GDM1 (cell line): ENCODE measurements at places on chromosomes 4 and X.
A peak's percentile ranks its signal among the peaks of the same experiment; 100 is the strongest.

DNA sequence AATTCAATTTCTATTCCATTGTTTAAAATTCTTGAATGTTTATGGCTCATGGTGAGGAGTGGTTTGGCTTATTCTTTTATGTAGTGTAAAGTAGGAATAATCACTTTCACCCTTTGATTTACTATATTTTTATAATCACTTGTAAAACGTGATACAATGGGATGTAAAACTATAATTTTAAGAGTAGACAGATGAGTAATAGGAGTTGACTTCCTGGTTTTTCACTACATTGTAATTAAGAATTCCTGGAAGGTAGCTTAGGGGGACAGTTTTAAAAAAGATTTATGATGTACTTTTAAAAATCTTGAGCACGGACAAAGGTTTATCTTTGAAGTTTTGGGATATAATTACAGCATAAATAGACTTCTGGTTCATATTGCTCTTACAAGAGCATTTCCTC lies 65.3 kb downstream of the PDGFC start:
- DNase-seq: no peak

GRCh38 chr4:37836838-37837440 lies 10.5 kb downstream of the PGM2 start:
- DNase-seq: no peak

GRCh38 chr4:114383067-114383466 lies 215.5 kb upstream of the UGT8 start:
- DNase-seq: no peak

DNA sequence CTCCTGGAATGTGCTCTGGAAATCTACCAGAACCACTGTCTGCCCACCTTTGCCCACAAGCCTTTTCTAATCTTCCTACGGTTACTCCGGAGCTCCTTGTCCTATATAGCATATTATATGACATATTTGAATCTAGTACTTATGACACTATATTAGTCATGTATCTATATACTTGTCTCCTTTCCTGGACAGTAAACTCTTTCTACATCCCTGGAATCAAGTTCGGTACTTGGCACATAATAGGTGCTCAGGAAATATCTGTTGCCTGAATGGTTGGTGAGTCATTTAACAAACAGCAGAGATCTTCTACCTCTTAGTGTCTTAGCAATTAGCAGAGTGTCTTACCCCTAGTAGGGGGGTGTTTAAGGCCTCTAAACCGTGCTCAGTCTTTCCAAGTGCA lies 123.6 kb downstream of the RELL1 start:
- no peak for DNase-seq

DNA sequence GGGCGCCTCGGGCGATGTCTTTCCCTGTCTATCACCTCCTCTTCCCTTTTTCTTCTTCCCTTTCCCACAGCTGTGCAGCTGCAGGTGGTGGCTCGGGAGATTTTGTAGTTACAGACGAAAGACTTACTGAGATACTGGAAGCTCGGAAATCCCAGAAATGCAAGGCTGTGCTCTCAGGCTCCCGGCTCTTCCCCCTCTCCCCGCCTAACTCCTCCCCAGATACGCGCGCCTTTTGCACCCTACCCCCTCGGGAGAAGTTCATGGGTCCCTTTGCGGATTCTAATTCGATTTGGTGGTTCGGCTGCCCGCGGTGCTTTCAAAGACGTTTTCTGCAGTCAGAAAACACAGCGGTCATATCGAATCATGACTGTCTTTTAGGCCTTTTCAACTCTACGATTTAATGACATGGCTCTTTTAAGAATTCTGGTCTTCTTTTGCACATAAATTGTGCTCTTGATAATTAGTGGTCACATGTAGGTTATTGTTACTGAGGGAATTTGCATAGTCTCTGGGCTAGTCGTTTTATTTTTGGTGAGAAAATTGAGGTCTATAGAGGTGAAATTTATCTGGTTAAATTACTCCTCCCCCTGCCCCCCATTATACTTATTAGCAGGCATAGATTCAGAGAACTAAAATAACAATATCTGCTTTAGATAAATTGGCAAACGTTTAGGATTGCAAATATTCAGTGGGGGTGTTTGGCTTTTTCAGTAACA lies 1.6 kb downstream of the SEPTIN11 start:
- no peak for DNase-seq

DNA sequence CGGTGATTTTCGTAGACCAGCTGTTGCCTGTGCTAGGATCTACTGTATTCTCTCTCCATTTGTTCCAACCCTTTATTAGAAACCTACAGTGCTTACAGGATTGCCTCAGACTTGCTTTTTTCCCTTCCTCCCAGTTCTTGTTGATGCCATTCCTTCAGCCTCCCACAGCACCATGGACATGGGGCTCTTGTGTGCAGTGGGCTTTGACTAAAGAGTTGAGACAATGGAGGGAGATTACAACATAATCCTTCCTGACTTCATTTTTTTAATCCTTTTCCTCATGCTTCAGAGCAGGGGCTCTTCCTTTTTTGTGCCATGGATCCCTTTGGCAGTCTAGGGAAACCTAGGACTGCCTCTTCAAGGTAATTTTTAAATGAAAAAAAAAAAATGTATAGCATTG lies 92.1 kb downstream of the BMPR1B start:
- no peak for DNase-seq

DNA sequence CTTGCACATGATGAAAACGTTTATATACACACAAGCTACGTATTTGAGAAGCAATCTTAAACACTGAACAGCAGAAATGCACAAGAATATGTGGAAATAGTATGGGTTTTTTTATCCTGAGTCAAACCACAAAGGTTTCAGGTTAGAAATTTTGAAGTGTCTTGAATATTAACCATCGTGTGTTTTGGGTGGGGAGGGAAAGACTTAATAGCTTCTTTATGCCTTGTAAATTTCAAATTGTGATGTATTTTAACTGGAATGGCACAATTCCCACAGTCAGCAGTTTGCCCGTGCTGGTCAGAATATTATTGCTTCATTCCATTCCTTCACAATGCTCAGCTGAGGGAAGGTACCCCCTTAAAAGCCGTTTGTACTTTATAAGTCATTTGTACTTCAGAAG lies 67.4 kb upstream of the WDR1 start:
- DNase-seq: no peak

DNA sequence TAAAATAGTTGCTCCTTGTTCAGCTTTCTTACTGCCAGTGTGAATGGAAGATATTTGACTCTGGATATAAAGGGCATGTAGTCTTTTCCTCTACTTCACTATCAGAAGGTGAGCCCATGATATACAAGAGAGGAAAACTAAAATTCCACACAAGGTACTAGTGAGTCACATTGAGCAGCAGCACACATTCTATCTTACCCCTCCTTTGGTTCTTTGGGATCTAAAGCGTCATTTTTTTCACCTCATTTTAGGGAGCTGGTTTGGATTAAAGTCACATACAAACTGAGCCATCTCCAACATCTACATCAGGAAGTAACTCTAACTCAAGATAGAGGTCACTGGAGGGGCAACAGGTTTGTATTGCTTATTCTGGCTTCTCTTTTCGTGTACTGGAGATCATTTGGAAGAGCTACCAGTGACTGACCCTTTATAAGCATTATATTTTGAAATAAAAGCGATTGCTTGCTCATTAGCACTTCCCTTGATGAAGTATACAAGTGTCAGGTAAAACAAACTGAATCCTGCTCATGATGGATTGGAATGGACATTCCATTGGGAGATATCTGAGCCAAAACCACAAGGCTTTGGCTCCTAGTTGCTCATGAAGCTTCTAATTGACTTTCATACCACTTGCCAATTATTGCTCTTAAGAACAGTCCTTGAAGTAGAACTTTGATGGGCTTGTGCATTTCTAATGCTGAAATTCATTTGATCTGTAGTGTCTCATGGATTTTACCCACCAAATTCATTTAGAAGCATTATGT lies 124.1 kb downstream of the SPCS3 start:
- no peak for DNase-seq

DNA sequence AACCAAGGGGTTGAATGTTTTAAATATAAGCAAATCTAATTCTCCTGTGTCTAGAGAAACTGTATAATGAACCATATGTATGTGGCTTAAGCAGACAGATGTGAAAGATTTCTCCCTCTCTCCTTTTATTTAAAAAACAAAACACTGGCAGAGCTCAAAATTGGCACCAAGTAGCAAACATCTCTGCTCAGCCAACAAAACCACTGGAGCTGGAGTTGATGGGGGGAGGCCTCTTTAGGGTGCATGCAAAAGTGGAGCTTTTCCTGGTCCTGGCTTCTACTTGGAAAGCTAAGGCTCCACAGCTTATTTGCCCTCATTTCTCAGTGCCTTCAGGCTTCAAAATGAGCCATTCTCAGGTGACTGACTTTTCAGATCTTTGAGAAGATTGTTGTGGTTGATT lies 95.6 kb downstream of the REPS2 start:
- DNase-seq: no peak

GRCh38 chr4:15562114-15562513 lies 92.4 kb downstream of the CC2D2A start:
- no peak for DNase-seq

GRCh38 chrX:18353931-18354368 lies 538 bp downstream of the SCML2 start:
- peak; percentile 6 for DNase-seq

GRCh38 chrX:49042581-49043219 lies 457 bp downstream of the TFE3 start:
- no peak for DNase-seq

DNA sequence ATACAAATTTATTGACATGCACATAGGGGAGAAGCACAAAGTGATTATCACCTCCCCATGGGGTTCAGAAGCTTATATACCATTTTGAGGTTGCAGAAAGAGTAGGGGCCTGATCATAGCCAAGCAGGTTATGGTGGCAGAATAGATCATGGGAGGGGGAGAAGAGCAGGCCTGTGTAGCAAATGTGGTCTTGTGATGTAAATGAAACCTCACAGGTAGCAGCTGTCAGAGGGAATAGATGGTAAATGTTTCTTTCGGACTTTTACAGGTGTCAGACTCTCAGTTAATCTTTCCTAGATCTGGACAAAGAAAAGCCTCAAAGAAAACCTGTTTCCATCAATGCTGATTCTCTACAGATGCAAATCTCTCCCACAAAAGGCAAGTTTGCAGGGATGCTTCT lies 84.4 kb downstream of the CFAP299 start:
- DNase-seq: no peak

DNA sequence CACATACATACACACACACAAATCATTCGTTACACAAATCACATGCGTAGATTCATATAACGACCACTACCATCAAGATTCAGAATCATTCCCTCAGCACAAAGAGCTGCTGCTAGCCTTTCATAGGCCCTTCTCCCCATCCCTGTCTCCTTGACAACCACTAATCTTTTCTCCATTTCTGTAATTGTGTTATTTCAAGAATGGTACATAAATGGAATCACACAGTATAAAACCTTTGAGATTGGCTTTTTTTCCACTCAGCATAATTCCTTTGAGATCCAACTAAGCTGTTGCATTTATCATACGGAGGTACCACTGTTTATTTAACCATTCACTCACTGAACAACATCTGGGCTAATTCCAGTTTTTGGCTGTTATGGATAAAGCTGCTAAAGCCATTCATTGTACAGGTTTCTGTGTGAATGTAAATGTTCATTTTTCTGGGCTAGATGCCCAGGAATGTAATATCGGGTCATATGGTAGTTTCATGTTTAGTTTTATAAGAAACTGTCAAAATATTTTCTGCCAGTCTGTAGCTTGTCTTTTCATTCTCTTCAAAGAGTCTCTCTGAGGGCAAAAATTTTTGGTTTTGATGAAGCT lies 64.1 kb downstream of the USP11 start:
- DNase-seq: no peak

GRCh38 chr4:7414736-7415510 lies 19.8 kb downstream of the PSAPL1 start:
- no peak for DNase-seq

DNA sequence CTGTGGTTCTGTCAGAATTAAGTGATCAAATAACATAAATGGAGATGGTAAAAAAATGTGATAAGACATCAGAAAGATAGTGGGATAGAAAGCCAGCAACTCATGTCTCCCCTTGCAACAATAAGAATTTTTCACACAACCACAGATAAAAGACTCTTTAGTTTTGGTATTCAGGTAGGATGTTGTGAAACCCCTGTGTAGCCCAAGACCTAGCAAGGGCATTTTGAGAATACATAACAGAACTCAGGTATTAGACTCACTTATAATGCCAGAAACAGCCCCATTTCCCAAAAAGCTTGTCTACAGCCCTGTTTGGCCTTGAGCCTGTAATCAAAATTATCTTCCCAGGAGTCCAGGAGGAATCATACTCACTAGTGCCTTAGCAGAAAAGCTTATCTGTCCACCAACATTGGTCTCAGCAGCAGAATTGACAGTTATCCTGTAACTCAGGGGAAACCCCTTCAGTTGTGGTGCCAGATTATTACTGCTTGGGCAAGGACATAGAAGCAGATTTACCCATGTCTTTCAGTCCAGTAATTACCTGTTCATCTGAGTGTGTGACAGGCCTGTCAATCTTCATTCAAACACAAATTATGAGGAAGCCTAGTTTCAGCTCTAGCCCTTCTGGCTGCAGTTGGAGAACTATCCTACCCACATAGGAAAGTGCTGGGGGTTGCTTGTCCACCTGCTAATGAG lies 41.0 kb upstream of the UGT2B17 start:
- no peak for DNase-seq

GRCh38 chr4:36280555-36280954 lies 861 bp upstream of the DTHD1 start:
- DNase-seq: no peak

DNA sequence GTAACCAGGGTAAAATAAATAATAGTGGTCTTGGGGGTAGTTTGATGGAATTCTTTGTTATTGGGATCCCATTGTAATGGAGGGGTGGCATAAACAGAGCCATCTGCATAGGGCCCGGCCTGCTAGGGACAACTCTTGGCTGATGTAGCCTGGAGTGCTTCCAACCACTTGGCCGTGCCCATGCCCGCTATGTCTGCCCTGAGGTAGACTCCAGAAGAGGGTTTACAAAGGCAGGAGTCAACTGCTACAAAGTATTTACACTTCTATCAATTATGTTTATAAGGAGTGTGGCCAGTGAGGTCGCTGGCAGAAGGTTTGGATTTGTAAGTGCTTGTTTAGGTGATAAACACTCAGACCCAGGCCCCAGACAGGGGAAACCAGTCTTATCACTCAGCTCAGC lies 8.1 kb downstream of the RASL11B start:
- DNase-seq: no peak

- DNase-seq: no peak
These were observed 5.6 kb upstream of the THOC2 start for GRCh38 chrX:123738378-123738940.

GRCh38 chr4:137531168-137531985 lies 917 bp downstream of the PCDH18 start:
- DNase-seq: no peak
